ENCODE measurements at places on chromosomes 4 and X.

DNA sequence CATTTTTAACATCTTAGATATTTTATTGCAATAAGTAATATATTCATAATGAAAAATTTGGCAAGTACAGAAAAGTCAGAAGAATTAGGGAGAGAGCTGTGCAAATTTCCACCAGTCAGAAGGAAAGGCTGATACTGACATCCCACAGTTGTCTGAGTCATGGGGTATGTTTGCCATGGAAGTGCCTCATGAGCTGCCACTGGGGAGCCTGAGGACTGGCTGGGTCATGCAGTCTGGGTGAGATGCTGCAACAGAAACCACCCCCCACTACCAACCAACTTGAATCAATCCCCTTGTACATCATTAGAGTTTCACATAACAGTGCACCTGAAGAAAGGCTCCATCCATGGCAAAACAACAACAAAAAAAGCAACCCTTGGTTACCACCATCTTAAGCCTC, 45.2 kb upstream of the ENPP6 start:
- no peak for DNase-seq

GRCh38 chr4:176539785-176540175, 220.0 kb downstream of the SPCS3 start:
- no peak for DNase-seq

DNA sequence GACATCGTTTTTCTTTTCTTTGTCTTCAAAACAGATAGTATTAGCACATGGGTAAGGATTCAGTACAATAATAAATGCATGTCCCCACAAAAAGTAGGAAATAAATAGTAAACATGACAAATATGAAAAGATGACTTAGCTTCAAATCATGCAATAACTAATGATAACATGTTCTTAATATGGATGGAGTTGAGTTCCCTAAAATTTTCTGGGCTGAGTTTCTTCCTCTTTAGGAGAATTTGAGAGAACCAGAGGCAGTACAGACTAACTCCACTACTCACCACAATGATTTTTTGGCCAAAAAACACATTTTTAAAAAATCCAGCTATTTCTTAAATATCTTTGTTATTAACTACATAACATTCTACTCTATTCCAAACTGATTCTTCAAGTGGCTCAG, 432.3 kb upstream of the HS3ST1 start:
- no peak for DNase-seq

DNA sequence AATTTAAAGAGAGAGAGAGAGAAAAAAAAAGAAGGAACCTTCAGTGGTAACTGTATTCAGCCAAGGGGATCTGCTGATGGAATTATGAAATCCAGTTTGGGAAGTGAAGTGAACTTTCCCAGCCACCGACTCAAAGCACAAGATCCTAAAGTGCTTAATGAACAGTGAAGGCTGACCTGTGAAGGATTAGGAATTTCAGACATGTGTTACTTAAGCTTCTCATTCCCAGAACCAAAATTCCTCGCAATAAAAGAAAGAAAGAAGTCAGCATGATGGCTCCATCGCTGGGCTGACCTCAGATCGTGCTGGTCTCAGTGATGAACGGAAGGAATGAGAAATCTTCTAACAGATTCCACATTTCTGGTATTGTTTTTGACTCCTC, 135.2 kb downstream of the ARSF start:
- DNase-seq = no peak

- DNase-seq = no peak
Measured at GRCh38 chr4:185933078-185933581, 121.1 kb upstream of the SORBS2 start.
